ENCODE measurements at places on chromosomes 4 and X. TPM values are rescaled to one million over a fixed set of nuclear protein-coding genes. Genes with fewer than 3 reads are reported as not detected.

TCP11X2 gene
- polyA plus RNA-seq = not detected

WDR17 gene
- 0.32 TPM for polyA plus RNA-seq

GSTCD gene
- 2.1 TPM for polyA plus RNA-seq

RPA4 gene
- polyA plus RNA-seq = 0.09 TPM

UGT2B28 gene
- not detected for polyA plus RNA-seq

All from right cardiac atrium (tissue), 5 donors.